ENCODE measurements at places on chromosomes 6 and 20.
A peak's percentile ranks its signal among the peaks of the same experiment; 100 is the strongest.

DNA sequence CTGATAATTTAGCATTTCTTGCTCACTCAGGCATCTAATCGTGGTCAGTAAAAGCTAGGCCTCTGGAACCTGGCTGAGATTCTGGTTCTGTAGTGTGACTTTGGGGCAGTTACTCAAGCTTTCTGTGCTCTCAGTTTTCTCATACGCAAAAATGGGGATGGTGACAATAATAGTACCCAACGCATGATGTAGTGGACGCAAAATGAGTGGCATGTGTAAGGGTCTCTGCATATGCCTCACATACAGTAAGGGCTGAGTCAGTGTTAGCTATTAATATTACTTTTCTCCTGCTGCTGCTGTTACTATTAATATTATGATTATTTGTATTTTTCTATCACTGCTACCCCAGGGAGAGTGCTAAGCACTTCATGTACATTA, 686 bp downstream of the GINS1 start:
- no peak for DNase-seq

DNA sequence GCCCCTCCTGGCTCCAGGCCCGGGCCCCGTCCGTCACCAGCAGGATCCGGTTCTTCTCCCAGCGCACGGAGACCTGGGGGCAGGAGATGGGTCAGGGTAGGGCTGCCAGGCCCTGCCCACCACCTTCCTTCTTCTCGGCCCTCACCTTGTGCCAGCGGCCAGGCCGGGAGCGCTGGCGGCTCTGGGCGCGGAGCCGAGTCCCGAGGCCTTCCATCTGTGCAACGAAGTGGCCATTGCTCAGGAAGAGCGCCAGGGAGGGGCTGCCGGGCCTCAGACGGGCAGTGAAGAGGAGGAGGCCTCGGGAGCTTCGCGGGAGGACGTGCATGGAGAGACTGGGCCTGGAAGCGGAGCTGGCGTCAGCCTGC, 7.9 kb downstream of the ADRM1 start:
- no peak for DNase-seq

GRCh38 chr6:13641315-13641714, 26.2 kb downstream of the NOL7 start:
- DNase-seq: no peak

DNA sequence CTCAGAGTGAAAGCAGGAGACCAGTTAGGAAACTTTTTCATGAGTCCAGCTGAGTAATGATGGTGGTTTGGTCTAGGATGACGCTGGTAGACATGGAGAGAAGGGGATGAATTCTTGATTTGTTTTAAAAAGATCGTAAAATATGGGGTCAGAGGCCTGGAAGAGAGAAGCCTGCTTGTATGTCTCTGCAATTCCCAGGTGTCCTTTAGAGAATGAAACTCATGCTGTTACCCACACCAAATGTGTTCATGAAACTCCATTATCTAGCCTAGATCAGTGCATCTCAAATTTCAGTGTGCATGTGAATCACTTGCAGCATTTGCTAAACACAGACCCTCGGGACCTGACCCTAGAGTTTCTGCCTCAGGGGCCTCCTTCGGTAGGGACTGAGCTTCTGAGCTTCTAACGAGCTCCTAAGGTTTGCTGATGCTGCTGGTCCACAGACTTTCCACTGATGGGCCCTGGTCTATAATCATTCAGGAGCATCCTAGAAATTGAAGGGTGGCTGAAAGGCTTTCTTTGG, 302.0 kb upstream of the PLCB4 start:
- no peak for DNase-seq

- DNase-seq: no peak
These were observed 354.1 kb upstream of the CDH4 start for GRCh38 chr20:60897976-60898375.

DNA sequence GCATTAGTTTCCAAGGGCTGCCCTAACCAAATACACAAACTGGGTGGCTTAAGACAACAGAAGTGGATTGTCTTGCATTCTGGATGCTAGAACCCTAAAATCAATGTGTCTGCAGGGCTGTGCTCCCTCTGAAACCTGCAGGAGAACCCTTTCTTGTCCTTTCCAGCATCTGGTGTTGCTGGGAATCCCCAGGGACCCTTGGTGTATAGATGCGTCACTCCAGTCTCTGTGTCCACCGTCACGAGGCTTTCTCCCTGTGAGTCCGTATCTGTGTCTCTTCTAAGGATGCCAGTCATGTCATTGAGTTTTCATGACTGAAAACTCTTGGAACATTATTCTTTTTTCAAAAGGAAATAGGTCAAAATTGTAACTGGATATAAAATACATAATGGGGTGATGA, 142.9 kb downstream of the RNASET2 start:
- no peak for DNase-seq

DNA sequence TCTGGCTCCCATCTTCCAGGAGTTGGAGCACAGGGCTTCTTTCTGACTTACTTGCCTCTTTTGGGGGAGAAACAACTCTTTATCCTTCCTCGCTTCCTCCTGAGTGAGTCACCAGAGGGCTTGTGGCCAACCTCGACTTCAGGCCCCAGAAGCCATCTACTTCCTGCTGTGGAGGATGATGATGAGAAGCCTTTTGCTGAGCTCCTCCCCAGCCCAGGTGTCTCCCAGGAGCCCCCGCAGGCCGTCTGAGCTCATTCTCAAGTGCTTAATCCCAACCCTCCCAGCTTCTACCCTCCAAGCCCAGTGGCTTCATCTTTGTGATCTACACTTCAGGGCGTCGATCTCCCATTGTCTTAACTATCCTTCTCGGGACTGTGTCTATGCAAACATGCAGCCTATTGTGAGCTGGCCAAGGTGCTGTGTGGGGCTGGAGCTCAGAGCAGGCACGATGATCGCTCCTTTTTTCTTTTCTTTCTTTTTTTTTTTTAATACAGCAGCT, 27.9 kb downstream of the SDCBP2 start:
- peak; percentile 15 for DNase-seq

DNA sequence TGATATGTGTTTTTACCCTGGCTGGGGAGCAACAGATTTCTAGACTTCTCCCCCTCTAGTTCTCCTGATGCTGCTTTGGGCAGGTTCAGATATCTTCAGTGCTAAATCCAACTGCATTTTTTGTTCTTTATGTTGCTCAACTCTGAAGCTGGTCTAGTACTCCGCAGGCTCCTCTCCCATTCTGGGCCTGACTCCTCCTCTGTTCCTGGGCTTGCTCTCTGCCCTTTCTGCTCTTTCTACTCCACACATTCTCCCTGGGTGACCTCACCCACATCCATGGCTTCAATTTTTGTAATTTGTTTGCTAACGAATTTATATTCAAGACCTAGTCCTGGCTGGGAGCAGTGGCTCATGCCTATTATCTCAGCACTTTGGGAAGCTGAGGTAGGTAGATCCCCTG, 6.4 kb downstream of the FYN start:
- no peak for DNase-seq

DNA sequence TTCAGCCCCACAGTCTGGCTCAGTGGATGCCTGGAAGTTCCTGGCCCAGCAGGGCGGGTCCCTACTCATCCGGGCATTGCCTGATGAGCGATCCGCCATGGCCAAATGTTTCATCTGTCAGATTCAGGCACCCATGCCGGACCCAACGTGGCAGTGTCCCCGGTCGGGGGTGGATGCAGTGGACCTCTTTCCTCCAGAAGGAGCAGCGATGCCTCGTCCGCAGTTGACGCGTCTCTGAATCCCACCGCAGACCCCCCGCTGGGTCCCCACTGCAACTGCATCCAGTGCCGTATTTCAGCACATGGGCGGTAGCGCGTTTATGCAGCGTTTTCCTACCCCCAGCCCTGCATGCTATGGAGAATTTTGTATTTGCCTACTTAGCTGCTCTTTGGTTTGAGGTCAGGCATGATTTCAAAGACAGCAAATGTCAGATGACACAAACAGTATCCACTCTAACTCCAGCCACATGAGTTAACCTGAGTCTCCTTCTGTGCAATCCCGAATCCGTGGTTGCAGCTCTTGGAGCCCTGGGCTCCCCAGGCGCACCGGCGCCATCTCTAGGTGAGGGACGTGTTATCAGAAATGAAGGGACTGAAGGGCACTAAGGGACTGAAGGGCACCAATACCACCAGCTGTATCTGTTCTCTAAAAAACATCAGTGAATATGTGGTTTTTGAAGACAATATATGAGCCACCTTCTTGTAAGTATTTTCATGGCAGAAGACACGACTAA, 72.6 kb upstream of the THBS2 start:
- no peak for DNase-seq

- DNase-seq: no peak
These were observed 49.4 kb downstream of the ERMARD start for GRCh38 chr6:169800668-169801395.

- DNase-seq: no peak
These were observed 16.0 kb downstream of the MARCKS start for GRCh38 chr6:113873043-113873667.

GRCh38 chr20:52410182-52410647, 218.6 kb upstream of the ZFP64 start:
- DNase-seq: no peak

DNA sequence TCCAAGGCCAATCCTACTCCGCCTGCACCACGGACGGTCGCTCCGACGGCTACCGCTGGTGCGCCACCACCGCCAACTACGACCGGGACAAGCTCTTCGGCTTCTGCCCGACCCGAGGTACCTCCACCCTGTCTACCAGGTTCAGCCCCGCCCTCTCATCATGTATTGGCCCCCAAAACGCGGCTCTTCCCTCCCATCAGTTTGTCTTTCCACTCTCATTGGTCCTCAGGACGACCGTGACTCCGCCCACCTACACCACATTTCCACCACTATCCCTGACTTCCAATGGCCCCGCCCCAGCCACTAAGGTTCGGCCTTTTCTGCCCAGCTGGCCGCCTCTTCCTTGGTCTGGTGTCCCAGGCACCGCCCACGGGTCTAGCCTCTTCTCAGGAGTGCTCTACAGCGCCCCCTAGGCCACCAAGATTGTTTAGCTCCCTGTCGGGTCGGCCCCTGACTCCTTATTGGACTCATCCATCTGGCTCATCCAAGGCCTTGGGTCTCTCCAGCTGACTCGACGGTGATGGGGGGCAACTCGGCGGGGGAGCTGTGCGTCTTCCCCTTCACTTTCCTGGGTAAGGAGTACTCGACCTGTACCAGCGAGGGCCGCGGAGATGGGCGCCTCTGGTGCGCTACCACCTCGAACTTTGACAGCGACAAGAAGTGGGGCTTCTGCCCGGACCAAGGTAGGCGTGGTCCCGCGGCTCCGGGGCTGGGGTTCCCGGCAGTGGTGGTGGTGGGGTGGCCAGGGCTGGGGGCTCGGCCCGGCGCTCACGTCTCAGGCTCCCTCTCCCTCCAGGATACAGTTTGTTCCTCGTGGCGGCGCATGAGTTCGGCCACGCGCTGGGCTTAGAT, 3.1 kb downstream of the MMP9 start:
- no peak for DNase-seq

GRCh38 chr20:64003960-64004725, 23.2 kb downstream of the PRPF6 start:
- DNase-seq: no peak

- DNase-seq: no peak
These were observed 37.5 kb downstream of the SOD2 start for GRCh38 chr6:159655409-159655988.

- DNase-seq: no peak
These were observed 531.9 kb downstream of the QKI start for GRCh38 chr6:163946437-163946836.

GRCh38 chr6:33895296-33895695, 91.5 kb upstream of the MLN start:
- DNase-seq: no peak

DNA sequence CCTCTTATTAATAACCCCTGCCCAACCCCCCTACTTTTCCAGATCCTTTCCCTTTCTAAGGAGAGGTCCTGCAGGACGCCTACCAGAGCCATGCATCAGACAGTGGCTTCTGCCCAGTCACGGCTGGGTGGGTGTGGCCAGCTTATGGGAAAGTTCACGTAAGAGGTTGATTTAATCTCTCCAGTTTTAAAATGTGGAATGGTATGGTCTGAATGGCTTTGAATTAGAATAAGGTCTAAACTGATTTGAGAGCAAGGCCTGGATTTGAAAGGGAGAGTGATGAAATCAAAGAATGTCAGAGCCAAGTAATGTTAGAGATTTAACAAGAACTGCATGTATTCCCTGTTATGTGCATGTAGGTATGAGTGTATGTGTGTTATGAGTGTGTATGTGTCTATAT, 275.7 kb downstream of the PAX1 start:
- DNase-seq: no peak

- no peak for DNase-seq
These were observed 622.9 kb upstream of the ID4 start for GRCh38 chr6:19214231-19214630.

DNA sequence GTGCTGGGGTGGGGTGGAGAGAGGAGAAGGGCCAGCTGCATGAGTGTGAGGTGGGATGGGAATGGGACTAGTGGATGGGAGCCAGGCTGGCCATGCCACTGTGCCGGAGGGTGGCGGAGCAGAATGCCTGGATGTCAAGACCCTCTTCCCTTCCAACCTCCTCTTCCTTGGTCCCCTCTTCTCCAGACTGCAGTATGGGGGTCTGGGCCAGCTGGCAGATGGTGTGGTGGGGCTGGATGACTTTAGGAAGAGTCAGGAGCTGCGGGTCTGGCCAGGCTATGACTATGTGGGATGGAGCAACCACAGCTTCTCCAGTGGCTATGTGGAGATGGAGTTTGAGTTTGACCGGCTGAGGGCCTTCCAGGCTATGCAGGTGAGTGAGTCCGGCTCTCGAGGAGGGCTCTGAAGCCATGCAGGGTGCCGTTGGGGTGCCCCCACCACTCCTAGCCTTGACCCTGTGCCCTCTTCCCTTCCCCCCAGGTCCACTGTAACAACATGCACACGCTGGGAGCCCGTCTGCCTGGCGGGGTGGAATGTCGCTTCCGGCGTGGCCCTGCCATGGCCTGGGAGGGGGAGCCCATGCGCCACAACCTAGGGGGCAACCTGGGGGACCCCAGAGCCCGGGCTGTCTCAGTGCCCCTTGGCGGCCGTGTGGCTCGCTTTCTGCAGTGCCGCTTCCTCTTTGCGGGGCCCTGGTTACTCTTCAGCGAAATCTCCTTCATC, 7.7 kb downstream of the DDR1 start:
- DNase-seq: no peak

GRCh38 chr6:138310294-138310693, 67.4 kb upstream of the SMIM28 start:
- DNase-seq: no peak

- DNase-seq: no peak
These were observed 798.3 kb downstream of the MAFB start for GRCh38 chr20:39890697-39891096.

- DNase-seq: no peak
These were observed 1.4 kb upstream of the CHRNA4 start for GRCh38 chr20:63362436-63363009.

- no peak for DNase-seq
These were observed 334.7 kb upstream of the JAG1 start for GRCh38 chr20:11008444-11009033.

- DNase-seq: no peak
These were observed 525.2 kb downstream of the PKHD1 start for GRCh38 chr6:51562198-51562597.

GRCh38 chr6:105282631-105283585, 103.1 kb upstream of the POPDC3 start:
- DNase-seq: no peak

GRCh38 chr6:149429427-149430360, 29.6 kb downstream of the SUMO4 start:
- no peak for DNase-seq
